ENCODE measurements at places on chromosomes 5 and 9.

DNA sequence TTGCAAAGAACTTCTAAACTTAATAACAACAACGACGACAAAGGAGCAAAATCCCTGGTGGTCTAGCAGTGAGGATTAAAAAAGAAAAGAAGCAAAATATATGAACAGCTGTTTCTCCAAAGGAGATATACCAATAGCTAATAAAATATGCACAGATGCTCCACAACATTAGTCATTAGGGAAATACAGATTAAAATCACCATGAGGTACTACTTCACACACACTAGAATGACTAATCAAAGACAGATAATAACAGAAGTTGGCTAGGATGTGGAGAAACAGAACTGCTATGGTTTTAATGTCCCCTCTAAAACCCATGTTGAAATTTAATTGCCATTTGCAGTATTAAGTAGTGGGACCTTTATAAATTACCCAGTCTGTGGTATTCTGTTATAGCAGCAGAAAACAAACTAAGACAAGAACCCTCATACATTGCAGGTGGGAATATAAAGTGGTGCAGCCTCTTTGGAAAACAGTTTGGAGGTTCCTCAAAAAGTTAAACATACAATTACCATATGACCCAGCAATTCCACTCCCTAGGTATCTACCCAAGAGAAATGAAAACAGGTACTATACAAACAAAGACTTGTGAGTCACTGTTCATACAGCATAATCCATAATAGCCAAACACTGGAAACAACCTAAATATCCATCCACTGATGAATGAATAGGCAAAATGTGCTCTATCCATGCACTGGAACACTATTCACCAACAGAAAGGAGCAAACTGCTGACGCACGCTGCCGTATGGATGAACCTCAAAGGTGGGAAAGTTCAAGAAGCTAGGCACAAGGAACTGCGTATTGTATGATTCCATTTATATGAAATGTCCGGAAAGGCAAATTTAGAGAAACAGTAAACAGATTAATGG, 11.4 kb upstream of the DUSP1 start:
- no peaks in the 10 kb centered on the region for H3K36me3 ChIP-seq
- no peak overlapping the region for H3K4me3 ChIP-seq
- peaks cover 13% of the 10 kb centered on the region for H3K4me1 ChIP-seq

DNA sequence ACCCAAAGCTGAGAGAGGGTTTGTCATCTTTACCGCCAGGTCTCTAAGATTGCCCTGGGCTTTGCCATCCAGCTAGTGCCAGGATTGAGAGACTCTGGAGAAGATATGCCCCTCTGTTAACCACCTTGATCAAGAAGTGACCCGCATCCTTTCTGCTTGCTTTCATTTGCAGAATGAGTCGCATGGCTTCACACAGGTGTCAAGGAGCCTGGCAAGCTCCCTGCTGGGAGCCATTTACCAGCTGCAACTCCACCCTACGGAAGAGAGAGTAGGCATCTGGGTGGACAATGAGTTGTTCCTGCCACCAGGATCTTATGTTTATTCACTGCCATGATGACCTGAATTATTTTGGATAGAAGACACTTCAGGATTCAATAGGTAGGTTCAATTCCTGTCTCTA, 43.0 kb downstream of the HSD17B3 start:
- no peaks in the 10 kb centered on the region for H3K4me1 ChIP-seq
- no peak overlapping the region for H3K27ac ChIP-seq
- no peaks in the 10 kb centered on the region for H3K36me3 ChIP-seq
- no peak for DNase-seq

- no peaks in the 10 kb centered on the region for H3K36me3 ChIP-seq
- peaks cover 6% of the 10 kb centered on the region for H3K4me1 ChIP-seq
- H3K4me3 ChIP-seq, result no peak overlapping the region
Measured at GRCh38 chr5:170097934-170098333, 7.8 kb upstream of the FOXI1 start.

DNA sequence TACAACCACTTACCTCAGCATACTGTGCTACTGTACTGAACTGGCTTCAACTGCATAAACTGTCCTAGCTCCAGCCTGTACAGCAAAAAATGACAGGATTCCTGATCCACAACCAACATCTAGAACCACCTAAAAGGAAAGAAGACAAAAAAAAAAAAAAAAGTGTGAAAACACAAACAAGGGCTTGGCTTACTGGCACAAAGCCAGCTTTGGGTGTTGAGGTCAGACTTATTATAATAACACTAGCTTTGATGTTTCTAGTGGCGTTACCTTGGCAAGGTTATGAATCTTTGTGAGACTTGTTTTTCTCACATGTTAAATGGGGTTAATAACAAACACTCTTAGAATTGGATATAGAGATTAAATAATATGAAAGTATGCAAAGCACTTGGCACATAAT, 148.5 kb upstream of the PUM3 start:
- H3K36me3 ChIP-seq, result no peaks in the 10 kb centered on the region
- no peak for DNase-seq
- H3K4me1 ChIP-seq, result no peaks in the 10 kb centered on the region
- no peak overlapping the region for H3K4me3 ChIP-seq

DNA sequence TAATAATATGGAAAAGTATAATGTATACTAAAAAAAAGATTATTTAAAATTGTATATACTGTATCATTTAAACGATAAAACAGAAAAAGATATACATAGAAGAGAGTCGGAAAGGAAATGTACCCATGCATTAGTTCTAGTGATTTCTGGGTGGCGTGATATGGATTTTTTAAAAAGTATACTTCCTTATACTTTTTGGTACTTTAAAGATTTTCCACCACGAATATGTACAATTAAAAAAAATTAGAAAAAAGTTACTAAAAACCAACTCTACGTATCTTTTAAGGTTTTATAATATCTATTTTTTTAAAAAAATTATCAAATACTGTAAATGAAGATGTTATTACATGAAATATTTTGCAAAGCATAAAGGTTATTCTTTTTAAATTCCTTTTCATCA, 12.3 kb downstream of the PHF19 start:
- DNase-seq, result no peak
- no peak overlapping the region for H3K27ac ChIP-seq
- no peak overlapping the region for H3K4me3 ChIP-seq

DNA sequence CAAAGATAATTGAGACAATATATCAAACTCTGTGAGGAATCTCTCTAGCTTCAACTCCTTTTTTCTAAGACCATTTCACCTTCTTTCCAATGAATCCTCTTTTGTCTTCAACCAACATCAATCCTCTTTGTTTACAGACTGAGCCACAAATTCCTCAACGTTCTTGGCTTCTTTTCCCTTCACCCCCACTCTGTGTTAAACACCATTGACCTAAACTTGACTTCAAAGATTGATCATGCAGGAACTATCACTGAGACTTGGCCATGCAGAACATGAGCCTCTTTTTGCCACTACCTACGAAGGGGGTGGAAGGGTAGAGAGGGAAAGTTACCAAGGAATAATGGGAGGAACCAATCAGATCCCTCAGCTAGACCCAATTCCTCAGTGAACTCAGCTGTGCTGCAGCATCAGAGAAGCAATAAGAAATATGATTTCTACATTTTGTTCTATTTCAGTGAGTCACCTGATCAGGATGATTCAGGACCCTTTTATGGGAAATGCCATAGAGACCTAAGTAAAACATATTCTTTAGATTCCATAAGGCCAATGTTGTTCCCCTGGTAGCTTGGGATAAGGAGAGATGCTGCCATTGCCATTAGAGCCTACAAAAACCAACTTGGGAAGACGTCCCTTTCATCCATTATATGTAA, 187.7 kb upstream of the RGMB start:
- no peaks in the 10 kb centered on the region for H3K27me3 ChIP-seq
- no peaks in the 10 kb centered on the region for H3K36me3 ChIP-seq
- H3K4me3 ChIP-seq, result no peak overlapping the region
- H3K27ac ChIP-seq, result no peak overlapping the region

- no peak overlapping the region for H3K4me3 ChIP-seq
- peak overlapping the region; percentile 16 for H3K27ac ChIP-seq
- H3K4me1 ChIP-seq, result no peaks in the 10 kb centered on the region
- DNase-seq, result no peak
- H3K36me3 ChIP-seq, result no peaks in the 10 kb centered on the region
- H3K27me3 ChIP-seq, result no peaks in the 10 kb centered on the region
Measured at GRCh38 chr5:65893749-65894430, 32.5 kb upstream of the ERBIN start.

- H3K4me1 ChIP-seq, result no peaks in the 10 kb centered on the region
- H3K27me3 ChIP-seq, result no peaks in the 10 kb centered on the region
- H3K4me3 ChIP-seq, result no peak overlapping the region
- no peak for DNase-seq
Measured at GRCh38 chr5:144084971-144085370, 85.5 kb downstream of the YIPF5 start.

GRCh38 chr5:168273056-168273980, 18.1 kb upstream of the WWC1 start:
- peaks cover 15% of the 10 kb centered on the region for H3K27me3 ChIP-seq
- H3K4me1 ChIP-seq, result peaks cover 6% of the 10 kb centered on the region
- DNase-seq, result no peak
- no peak overlapping the region for H3K4me3 ChIP-seq

GRCh38 chr9:120040896-120041295, 539.1 kb downstream of the CDK5RAP2 start:
- DNase-seq, result no peak
- no peak overlapping the region for H3K27ac ChIP-seq
- no peak overlapping the region for H3K4me3 ChIP-seq
- no peaks in the 10 kb centered on the region for H3K4me1 ChIP-seq

GRCh38 chr9:8715788-8716187, 916.2 kb upstream of the DMAC1 start:
- no peaks in the 10 kb centered on the region for H3K4me1 ChIP-seq
- no peaks in the 10 kb centered on the region for H3K27me3 ChIP-seq
- H3K27ac ChIP-seq, result no peak overlapping the region
- no peak for DNase-seq

- peak overlapping the region; percentile 63 for H3K27ac ChIP-seq
- peaks cover 8% of the 10 kb centered on the region for H3K27me3 ChIP-seq
- peaks cover 13% of the 10 kb centered on the region for H3K4me1 ChIP-seq
Measured at GRCh38 chr9:113569472-113570060, 106.0 kb downstream of the RGS3 start.

DNA sequence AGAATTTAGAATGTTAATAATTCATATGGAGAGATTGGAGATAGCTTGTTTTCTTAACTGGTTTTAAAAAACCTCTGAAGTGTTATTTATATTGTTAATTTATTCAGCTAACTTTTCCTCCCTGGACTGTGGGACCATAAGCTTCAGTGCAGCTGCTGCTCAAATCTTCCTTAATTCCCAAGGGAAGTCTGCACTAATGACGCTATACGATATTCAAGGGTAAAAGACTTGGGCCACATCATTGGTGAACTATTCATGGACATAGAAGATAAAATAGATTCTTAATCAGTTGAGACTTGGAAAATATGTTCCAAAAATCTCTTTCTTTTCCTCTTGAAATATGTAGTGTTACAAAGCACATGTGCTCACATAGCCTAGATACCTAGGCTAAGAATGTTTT, 31.1 kb upstream of the GAS1 start:
- H3K4me1 ChIP-seq, result no peaks in the 10 kb centered on the region
- H3K36me3 ChIP-seq, result no peaks in the 10 kb centered on the region
- no peak for DNase-seq
- peaks cover 14% of the 10 kb centered on the region for H3K27me3 ChIP-seq

DNA sequence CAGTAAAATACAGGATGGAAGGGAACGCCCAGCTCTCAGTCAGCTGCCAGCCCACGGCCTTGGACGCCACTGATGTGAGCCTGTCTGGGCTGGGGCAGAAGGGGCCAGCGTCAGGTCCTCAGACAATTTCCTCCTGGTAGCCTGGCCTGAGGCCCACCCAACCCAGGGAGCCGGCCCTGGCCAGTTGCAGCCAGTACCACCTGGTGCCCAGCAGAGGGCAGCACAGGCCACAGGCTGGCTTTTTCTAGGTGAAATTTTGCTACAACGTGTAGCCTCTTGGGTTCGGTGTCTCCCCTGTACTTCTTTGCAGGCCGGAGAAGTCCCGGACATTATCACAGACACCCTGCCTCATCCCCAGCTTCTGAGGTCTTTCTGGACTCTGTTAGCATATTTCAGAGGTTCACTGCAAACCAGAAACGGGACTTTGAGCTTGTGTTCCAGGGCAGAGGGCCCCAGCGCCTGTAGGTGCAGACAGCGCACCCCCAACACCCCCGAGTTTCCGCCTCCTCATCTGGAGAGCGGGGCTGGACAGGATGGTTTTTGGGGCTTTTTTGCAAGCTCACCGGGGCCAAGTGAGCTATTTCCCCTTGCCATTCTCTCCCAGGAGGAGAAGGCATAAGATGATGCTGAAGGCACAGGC, 45.9 kb upstream of the KCNMB1 start:
- H3K27ac ChIP-seq, result no peak overlapping the region
- no peaks in the 10 kb centered on the region for H3K4me1 ChIP-seq
- no peak overlapping the region for H3K4me3 ChIP-seq

GRCh38 chr5:82692826-82693225, 384.4 kb downstream of the TMEM167A start:
- no peaks in the 10 kb centered on the region for H3K27me3 ChIP-seq
- H3K36me3 ChIP-seq, result no peaks in the 10 kb centered on the region
- H3K4me3 ChIP-seq, result no peak overlapping the region
- no peaks in the 10 kb centered on the region for H3K4me1 ChIP-seq

GRCh38 chr5:122180146-122180712, 50.9 kb downstream of the ZNF474 start:
- H3K36me3 ChIP-seq, result no peaks in the 10 kb centered on the region
- H3K4me1 ChIP-seq, result no peaks in the 10 kb centered on the region
- peaks cover 8% of the 10 kb centered on the region for H3K27me3 ChIP-seq
- DNase-seq, result no peak
- no peak overlapping the region for H3K27ac ChIP-seq

- no peak for DNase-seq
- H3K4me3 ChIP-seq, result no peak overlapping the region
- no peaks in the 10 kb centered on the region for H3K36me3 ChIP-seq
- peaks cover 10% of the 10 kb centered on the region for H3K27me3 ChIP-seq
- no peak overlapping the region for H3K27ac ChIP-seq
Measured at GRCh38 chr5:53542926-53543325, 17.5 kb upstream of the NDUFS4 start.

GRCh38 chr5:139638090-139638735, 9.9 kb upstream of the CXXC5 start:
- H3K27ac ChIP-seq, result peak overlapping the region; percentile 97
- no peaks in the 10 kb centered on the region for H3K27me3 ChIP-seq
- H3K36me3 ChIP-seq, result no peaks in the 10 kb centered on the region

GRCh38 chr5:91301106-91301846, 81.8 kb downstream of the ARRDC3 start:
- H3K27ac ChIP-seq, result no peak overlapping the region
- no peak for DNase-seq
- no peaks in the 10 kb centered on the region for H3K36me3 ChIP-seq
- H3K4me3 ChIP-seq, result no peak overlapping the region

- no peaks in the 10 kb centered on the region for H3K36me3 ChIP-seq
- peaks cover 39% of the 10 kb centered on the region for H3K27me3 ChIP-seq
- peaks cover 14% of the 10 kb centered on the region for H3K4me1 ChIP-seq
- no peak for DNase-seq
Measured at GRCh38 chr9:129402371-129402739, 218.5 kb downstream of the C9orf50 start.

GRCh38 chr5:980001-980588, 28.5 kb upstream of the NKD2 start:
- peaks cover 30% of the 10 kb centered on the region for H3K27me3 ChIP-seq
- H3K36me3 ChIP-seq, result peaks cover 19% of the 10 kb centered on the region
- H3K27ac ChIP-seq, result no peak overlapping the region
- no peaks in the 10 kb centered on the region for H3K4me1 ChIP-seq

Data from naive B cell (primary cell).